Trophoblast cell (in vitro differentiated cells and primary cell): ENCODE measurements at places on chromosomes 3 and 15.

GRCh38 chr3:18790384-18790783 lies 357.9 kb upstream of the KCNH8 start:
- DNase-seq, result no peak

DNA sequence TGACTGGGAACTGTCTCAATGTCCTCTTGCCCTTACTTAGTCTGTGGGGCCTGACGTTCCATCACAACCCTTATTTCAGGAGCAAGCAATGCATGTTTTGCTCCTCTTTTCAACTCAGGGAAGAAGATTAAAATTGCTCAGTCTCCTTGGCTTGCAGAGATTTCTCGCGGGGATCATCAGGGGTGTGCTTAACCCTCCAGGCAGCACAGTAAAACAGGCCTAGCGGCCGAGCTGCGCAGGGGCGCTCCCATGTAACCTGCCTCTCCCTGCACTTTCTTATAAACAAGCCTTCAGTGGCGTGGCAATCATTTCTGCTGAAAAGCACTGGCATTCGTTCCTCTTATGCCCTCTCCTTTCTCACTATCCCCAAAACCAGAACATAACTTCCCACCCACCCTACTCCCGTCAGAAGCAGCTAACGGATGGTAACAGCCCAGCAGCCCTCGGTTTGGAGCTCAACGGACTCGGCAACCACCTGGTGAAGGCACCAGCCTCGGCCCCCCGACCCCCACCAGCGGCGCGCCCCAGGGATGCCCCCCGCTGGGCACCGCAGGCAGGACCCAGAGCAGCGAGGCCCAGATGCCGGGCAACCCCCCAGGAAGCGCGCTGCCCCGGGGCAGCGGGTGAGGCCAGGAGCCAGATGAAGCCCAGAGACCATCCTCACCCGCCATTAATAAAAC lies 1.1 kb downstream of the MCF2L2 start:
- DNase-seq, result no peak

DNA sequence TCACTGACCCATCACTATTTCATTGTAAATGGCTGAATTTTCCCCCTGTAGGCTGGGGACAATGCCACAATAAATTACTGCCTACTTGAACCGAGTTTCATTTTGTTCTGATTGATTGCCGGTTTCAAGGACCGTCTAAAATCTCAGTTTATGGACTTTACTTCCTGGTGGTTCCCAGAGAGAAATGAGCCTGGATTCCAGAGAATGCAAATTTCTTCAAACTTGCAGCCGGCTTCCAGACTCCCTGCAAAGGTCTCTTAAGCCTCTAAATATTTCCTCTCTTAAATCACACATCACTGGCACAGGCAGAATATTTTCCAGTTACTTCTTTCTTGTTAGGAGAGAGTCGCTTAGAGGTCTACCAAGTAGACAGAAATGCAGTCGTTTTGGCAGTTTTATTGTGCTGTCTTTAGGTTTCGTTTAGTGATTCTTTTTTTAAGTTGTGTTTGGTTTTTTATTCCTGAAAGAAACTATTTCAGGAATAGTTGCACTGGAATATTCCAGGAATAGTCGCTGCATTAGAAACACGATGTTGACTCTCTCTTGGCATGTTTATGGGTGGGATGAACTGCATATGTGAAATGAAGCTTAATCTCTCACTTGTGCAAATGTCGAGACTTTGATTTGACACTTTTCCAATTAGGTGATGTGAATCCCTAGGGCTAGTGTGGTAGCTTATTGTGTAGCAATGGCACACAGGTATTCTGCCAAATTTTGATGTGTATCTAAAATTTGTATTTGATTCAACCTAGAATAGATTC lies 284.1 kb upstream of the NR2E3 start:
- DNase-seq, result no peak

DNA sequence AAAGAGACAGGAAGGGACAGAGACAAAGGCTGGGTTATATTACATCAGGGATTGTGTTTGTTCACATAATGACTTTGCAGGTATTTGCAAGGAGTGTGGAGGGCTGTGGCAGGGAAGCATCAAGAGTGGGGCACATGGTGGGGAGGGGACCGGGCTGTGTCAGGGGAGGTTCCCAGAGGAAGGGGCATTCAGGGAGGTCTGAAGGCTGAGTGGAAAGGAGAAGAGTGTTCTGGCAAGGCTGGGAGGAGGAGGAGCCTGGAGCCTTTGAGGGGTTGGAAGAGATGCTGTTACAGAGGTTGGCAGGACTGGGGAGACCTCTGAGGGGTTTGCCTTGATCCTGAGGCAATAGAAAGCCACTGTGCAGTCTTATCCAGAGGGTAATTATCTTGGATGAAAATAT lies 49.4 kb downstream of the EXOG start:
- DNase-seq, result no peak

- DNase-seq, result no peak
These were observed 836 bp upstream of the AKAP13 start for GRCh38 chr15:85379403-85380131.

DNA sequence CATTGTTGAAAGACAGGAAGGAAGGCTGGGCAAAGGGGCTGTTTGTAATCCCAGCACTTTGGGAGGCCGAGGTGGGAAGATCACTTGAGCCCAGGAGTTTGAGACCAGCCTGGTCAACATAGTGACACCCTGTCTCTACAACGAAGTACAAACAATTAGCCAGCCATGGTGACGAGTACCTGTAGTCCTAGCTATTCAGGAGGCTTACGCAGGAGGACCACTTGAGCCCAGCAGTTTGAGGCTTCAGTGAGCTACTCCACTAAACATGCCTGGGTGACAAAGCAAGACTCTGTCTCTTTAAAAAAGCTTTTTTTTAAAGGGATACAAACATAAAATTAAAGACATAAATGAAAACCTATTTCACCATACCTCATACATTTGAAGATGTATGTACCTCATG lies 11.1 kb downstream of the SERP1 start:
- DNase-seq, result no peak

GRCh38 chr15:40466426-40467260 lies 4.1 kb upstream of the CHST14 start:
- no peak for DNase-seq

DNA sequence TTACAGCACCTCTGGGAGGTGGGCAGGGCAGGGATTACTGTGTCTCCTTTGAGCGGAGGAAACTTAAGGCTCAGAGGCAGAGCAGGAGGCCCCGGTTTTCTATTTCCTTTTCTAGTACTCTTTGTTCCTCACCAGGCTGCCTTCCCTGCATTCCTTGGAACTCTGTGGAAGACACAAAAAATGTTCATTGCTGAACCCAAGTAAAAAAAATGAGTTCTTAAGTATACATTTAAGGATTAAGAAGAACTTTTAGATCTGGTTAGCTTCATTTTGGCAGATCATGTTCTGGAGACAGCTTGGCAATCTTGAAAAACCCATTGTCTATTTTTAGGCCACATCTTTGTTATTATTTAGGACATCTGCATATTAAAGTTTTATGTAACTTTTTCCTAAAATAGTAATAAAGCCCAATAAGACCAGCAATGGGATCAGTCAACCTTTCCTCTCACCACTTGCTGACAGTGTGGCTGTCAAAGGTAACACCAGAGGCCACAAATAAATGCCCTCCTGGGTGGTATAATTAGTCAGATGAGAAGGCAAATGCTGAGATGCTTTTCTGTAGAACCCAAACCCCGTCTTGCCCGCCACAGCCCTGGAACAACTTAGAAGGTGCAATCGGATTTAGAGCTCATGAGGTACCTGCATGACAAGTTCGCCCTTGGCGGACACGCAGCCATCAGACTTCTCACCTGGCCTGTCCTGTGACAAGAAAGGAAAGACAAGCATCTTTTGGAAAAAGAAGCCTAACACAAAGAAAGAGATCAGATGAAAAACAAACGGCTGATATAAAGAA lies 97.2 kb downstream of the DGKG start:
- DNase-seq, result no peak

- DNase-seq, result no peak
These were observed 110.6 kb downstream of the ABI3BP start for GRCh38 chr3:100882571-100882984.

DNA sequence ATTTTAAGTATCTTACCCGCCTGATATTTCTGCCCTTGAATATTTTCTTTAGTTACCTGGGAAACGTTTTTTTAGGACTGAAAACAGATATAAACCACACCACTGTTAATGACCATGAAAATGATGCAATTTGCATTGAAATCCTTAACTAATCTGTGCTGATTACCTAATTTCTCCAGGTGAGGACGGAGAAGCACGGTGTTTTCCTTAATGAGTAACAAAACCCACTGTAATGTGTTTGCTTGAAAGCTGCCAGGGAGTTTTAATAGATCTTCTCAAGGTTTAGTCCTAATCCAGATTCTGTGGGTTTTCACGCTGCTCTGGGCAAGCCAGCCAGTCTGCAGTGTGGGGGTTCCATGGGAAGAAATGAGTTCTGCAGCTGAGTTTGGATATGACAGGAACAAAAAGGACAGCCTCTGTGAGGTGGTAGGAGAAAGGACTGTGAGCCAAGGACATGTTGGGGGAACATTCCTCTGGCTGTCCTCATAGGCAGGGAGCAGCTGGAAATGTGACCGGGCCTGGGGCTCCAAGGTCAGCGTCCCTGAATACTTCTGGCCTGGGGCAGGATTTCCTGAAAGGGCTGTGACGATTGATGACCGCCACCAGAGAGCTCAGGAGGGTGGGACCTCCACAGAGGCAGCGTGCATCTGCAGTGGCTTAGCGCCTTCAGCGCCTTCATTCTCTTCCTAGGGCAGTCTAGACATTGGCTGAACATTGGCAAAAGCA lies 18.6 kb downstream of the THSD4 start:
- DNase-seq, result no peak

GRCh38 chr3:50464569-50464968 lies 38.9 kb downstream of the CACNA2D2 start:
- DNase-seq, result no peak

DNA sequence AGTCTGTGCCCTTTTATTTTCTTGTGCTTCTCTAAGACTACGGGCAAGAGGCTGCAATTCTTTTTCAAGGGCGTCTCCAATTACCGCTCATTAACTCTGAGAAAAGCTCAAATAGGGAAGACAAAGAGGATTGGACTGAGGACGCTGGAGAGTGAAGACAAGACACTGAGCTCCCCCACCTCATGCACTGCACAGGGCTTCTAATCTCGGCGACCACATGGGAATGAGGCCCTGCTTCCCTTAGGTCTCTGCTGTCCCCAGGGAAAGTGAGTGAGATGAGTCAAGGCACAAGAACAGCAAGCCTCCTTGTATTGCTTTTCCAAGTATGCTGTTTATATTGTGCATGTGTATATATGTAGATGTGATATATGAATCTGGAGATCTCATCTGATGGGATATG lies 392.2 kb upstream of the CFAP20DC start:
- DNase-seq, result no peak

DNA sequence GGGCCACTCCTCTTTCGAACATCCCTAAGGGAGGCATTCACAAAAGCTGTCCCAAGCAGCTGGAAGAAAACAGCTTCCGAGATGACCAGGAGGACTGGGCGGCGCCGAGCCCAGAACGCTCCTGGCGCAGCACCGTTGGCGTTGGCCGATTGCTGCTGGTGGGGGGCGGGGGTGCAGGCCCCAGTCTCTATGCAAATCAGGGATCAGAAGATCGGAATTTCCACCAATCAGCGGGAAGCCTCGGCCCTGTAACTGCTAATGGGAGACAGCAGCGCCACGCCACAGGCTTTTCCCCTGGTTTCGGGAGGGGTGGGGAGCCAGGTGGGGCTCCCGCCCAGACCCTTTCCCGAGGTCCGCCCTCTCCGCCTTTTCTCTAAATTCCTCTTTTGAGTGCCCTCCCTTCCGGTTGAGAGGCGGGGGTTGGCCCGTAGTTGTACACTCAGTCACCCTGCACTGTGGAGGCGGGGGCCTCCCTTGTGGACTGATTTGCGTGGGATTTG lies 27.0 kb downstream of the HMCES start:
- peak; percentile 48 for DNase-seq

DNA sequence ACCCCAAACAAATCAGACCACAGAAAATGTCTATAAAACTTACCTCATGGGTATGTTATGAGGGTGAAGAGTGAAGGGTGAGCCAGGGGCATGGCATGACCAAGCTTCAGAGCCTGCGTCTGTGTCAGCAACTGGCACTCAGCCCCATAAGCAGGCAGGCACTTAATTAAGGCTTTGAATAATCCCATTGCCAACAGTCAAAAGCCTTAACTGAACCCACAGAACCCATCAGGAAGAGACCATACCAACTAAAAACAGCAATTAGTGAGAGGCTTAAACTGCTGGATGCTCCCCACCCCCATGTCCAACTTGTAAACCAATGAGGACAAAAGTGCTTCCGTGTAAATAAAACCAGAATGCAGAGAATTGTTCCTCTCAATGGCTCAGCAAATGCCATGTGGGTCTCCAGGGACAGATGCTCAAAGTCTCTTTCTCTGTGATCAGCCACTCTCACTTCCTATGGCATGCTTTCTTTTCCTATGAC lies 126.0 kb downstream of the MYLK start:
- no peak for DNase-seq

DNA sequence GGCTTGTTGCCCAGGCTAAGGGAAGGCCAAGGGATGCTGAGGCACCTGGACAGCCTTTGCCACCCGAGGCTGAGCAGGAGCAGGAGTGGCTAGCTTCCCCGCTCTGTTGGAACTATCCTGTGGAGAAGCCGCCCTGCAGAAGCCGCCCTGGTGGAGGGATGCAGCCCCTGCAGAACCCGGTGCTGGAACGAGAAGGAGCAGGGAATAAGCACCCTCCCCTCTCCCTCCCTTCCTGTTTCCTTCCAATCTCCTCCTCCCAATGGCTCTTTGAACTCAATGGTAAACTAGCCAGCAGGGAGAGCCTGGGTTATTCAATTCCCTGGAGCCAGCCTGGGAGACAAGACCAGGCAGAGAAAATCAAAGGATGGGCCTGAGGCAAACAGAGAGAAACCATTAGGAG lies 11.8 kb upstream of the HRG start:
- no peak for DNase-seq

- peak; percentile 42 for DNase-seq
These were observed 2.2 kb downstream of the FOXB1 start for GRCh38 chr15:60006203-60006862.

- DNase-seq, result no peak
These were observed 441 bp downstream of the CEP70 start for GRCh38 chr3:138593488-138594149.

DNA sequence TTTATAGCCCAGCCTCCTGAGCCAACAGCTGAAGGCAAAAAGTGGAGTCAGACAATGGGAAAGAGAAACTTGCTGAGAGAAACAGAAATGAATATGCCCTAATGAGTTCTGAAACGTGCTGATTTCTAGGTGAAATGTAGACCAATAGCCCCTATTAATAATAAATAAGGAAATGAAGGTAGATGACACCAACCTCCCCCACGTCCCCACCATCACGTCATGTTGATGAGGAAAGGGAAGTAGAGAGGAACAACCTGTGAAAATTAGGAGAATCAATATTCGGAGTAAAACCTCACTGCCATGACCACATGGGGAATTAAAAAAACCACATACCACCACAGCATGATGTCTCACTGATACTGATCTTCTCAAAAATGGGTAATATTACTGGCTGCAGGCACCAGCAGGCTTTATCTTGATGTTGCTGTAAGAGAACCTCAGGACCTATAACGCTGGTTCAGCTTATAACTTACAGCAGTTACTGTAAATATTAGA lies 64.0 kb downstream of the KAT2B start:
- DNase-seq, result peak; percentile 89

- DNase-seq, result no peak
These were observed 255.6 kb upstream of the LMCD1 start for GRCh38 chr3:8246070-8246469.

GRCh38 chr3:178629430-178630178 lies 93.4 kb downstream of the KCNMB2 start:
- DNase-seq, result no peak
